LHCN-M2 (cell line): ENCODE measurements at places on chromosomes 3 and 15.
A peak's percentile ranks its signal among the peaks of the same experiment; 100 is the strongest.

DNA sequence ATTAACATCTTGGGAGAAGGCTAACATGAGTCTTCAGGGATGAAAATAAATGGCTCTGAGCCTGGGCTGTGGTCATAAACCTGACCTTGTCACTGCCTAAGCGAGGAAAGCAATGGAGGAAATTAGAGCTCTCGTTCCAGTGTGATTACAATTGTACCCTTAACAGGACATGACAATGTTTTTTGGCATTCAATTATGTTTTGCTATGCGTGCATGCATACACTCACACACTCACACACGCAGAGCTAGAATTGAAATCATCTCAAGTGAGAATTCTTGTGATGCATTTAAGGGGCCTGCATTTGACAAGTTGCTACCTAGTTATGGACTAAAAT is 24.1 kb downstream of the ZNF80 start:
- peak; percentile 31 for DNase-seq

DNA sequence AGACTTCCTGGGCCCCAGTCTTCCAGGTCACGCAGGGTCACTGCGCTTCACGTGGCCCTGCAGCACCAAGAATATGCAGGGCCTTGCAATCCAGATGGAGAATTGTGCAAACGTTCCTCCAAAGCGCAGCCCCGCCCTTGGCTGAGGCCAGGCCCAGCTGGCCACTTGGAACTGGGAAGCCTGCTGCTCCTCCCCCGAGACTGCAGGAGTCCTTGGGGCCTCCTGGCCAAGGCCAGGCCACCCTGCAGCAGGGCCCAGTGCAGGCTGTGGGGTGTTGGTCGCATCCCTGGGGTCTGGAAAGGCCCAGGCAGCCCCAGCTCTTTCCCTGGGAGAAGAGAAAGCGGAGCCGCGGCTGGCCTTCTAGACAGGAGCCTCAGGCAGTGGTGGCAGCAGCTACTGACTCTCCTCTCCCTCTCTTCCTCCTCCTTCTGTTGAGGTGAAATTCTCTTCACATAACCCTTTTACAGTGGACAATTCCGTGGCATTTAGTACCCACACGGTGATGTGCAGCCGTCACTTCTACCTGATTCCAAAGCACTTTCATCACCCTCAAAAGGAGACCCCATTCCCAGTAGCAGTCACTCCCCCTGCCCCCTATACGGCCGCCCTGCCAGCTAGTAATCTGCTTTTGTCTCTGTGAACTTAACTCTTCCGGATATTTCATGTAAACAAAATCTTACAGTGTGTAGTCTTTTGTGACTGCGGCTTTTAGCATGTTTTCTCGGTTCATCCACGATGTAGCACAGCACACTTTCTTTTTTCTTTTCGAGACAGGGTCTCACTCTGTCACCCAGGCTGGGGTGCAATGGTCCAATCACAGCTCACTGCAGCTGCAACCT is 103.9 kb downstream of the TMEM266 start:
- peak; percentile 23 for DNase-seq

GRCh38 chr15:72733941-72734738 is 48.1 kb downstream of the BBS4 start:
- peak; percentile 65 for DNase-seq

DNA sequence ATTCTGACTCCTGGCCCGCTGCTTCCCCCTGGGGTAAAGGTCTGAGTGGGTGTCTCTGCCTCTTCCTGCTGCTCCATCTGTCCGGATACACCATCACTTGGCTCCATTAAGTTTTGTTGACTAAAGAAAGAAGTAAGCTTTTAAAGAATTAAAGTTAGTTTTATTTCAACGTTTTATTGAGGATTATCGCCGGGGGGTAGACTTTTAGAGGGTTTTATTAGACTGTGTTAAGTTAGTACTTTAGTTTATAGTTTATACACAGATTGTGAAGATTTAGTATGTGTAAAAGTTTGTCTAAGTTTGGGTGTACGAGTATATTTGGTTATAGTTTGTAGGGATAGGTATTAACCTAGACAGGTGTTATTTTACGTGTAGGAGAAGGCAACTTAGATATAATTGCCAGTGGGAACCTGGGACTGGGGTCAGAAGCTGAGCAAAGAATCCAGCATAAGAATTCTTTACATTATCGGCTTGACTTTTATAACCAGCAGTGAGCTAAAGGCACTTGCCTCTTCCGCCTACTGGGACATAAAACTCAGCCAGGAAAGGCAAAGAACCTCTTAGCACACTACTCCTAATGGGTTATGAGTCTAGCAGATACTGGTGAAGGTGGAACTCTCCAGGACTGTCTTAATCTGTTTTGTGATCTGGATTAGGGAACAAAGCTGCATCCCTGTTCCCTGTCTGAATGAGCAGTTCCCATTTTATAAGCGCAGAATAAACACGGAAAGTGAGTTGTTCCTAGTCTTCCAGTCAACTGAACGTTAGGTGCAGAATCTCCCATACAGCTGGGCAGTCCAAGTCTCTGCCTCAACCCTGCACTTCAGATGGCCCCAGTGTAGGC is 131.3 kb downstream of the FAM43A start:
- no peak for DNase-seq

DNA sequence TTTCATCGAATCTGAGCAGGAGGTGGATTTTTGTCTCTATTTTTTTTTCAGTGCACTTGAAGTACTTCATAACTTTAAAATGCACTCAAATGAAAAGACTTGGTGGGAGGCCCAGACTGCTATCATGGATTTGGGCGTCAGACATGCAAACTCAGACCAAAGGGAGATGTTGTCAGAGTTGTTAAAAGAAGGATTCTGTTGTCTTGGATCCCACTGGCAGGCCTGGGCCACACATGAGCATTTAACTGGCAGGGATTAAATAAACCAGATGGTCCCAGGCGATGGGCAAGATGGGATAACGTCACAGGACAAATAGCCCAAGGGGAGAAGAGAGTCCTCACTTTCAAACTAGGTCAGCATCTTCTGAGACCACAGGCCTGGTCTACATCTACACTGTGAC is 15.4 kb downstream of the RTP1 start:
- no peak for DNase-seq
